Amygdala (tissue), 56 donors: ENCODE measurements at places on chromosomes 5 and 9.

- no peak for DNase-seq
Measured at GRCh38 chr5:142292249-142292648, 32.6 kb downstream of the SPRY4 start.

GRCh38 chr9:129270903-129271431, 92.9 kb upstream of the IER5L start:
- DNase-seq: no peak

- peak; percentile 42 for DNase-seq
Measured at GRCh38 chr9:87713278-87713987, 12.5 kb upstream of the CTSL start.

- no peak for DNase-seq
Measured at GRCh38 chr5:139678751-139679750, 30.9 kb downstream of the CXXC5 start.

DNA sequence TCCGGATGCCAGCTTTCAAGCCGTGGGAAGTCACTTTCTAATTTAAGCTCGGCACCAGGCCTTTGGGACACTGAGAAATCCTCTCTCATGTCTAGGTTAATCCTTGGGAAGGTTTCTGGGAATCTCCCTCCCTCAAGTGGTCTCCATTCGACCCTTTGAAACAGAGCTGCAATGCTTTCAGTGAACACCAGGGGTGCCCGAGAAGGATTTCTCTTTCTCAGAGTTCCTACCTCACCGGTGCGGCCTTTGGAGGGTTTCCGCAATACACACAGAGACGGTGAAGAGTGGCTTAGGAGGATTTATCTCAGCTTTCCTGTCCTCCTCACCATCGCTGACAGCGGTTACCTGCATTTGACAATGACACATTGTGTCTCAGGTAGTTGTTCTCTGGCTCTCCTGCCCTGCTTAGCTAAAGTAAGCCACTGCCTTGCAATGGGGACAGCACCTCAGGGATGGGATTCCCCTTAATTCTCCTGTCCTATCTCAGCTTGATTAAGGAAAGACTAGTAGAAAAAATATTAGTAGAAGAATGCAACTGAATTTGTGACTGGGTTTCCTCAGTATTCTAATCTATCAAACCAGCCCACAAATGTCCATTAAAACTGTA, 180.6 kb downstream of the GABRG2 start:
- DNase-seq: no peak

- no peak for DNase-seq
Measured at GRCh38 chr9:79224672-79225433, 346.9 kb upstream of the TLE4 start.

- DNase-seq: peak; percentile 37
Measured at GRCh38 chr5:142548739-142549275, 137.1 kb downstream of the FGF1 start.

- DNase-seq: no peak
Measured at GRCh38 chr5:143124593-143124992, 278.9 kb downstream of the NR3C1 start.

DNA sequence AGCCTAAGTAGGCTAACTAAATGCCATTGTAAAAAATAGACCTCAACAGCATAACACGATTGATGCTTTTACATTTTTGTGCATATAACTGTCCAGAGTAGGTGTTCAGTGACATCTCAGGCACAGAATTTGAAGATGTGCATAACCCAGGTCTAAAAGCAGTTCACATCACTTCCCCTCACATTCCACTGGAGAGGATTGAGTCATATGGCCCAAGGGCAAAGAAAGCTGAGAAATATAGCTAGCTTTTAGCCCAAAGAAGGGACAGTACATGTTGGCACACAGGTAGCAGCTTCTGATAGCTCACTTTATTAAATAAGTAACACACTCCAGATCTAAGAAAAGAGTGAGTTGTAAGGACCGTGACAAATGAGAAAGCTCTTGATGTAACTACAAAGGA, 2259.5 kb upstream of the WWC1 start:
- DNase-seq: no peak

- DNase-seq: no peak
Measured at GRCh38 chr5:143771602-143772001, 40.4 kb upstream of the HMHB1 start.

DNA sequence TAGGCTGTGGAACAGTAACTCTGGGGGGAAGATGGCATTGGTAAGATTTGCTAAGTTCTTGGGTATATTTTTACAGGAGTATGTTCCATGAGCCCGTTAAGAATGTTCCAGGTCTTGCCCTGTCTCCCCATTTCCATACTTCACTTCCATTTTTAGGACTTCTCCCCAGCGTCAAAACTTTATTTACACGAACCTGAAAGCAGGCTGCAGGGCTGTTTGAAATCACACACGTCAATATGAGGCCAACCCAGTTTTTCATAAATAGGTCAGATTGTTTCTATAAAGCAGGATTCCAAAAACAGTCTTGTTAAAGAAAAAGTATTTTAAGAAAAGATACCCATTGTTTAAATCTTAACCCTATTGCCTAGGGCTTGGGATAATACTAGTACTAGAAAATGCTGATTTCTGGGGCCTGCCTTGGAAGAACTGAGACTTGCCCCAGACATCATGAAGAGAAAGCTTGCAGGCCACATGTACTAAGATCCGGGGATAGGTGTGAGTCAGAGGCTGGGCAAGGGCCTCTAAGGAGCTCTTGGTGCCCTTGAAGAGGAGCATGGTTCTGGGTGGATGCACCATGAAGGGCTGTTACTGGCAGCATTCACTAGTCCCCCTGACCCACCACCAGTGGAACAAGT, 24.2 kb downstream of the TRIO start:
- no peak for DNase-seq

GRCh38 chr5:17187011-17187785, 30.2 kb upstream of the BASP1 start:
- DNase-seq: no peak

DNA sequence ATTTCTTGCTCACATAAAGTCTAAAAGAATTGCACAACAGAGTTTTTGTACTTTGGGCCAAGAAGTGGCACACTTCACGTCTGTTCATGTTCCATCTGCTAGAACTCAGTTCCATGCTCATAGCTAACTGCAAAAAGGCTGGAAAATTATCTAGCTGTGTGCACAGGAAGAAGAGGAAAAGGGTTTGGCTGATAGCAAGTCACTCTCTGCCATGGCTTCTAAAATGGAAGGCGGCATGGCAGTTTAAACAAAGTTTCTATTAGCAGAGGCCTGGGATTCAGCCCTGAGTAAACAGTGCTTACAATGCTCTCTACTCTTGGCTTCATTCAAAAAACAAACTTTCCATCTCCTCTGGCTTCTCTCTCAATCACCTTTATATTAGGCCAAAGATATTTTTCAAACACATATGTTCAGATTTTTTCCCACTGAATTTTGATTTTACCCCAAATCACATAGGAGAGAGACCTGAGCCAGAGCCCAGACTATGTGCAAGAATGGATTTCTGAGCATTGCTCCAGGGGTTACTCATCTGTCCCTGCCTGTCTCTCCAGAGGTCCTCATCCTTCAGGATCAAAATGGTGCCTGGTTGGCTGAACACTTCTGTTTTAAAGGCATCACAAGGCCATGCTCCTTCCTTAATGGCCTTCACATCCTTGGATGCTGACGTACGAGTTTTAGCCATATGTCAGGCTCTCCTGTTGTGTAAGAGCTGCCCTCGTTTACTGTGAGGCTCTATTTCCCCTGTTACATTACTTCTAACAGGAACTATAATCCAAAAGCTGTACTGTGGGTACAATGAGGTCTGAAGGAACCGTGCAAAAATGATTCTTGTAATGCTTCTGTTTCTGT, 226.6 kb downstream of the SAXO1 start:
- DNase-seq: no peak

GRCh38 chr5:35894131-35894530, 37.4 kb downstream of the IL7R start:
- no peak for DNase-seq

DNA sequence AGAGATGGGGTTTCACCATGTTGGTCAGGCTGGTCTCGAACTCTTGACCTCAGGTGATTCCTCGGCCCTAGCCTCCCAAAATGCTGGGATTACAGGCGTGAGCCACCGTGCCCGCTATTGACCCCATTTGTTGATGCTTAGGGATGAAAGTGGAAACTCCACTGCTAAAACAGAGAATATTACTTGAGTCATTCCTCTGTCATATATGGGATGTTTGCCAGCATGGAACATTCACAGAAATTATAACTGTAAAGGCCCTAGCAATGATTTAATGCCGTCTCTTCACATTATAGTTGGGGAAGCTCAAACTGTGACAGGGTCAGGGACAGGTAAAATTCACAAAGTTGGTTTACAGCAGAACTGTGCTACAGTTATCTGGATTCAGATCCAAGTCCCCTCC, 94.5 kb downstream of the TMC1 start:
- DNase-seq: no peak

DNA sequence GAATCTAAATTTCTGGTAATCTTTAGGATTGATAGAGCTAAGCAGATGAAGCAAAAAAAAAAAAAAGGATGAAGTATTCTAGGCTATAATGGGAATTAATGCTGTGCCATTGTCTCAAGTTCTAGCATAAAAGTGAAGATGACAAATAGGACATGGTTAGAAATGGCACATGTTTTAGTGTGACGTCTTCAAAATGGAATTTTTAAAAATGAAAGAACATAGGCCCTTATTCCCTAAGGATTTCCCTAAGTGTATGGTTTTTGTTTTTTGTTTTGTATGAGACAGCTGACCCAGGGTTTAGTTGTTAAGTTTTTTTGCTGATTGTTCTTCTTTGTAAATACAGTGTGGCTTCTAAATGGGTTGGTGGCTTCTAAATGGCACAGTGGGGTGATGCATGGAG, 7.1 kb downstream of the TLE4 start:
- no peak for DNase-seq

DNA sequence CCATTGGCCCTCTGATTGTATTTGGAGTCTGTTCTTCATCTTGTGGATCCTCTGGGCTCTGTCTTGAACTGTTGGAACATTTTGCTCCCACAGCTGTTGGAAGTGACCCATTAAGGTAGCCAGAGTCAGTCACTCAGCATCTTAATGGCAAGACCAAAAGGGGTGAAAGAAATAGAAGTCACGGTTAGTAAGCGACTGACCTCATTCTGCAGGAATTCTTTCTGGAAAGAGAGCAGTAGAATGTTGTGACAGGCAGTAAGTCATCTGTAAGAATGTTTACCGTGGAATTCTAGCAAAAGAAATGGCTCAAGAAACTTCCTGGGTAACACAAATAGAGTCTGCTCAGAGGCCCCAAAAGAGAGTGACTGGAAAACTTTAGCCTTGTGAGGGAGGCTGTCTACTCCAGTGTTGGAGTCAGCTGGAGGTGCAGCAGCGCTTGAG, 28.6 kb upstream of the TNC start:
- no peak for DNase-seq

DNA sequence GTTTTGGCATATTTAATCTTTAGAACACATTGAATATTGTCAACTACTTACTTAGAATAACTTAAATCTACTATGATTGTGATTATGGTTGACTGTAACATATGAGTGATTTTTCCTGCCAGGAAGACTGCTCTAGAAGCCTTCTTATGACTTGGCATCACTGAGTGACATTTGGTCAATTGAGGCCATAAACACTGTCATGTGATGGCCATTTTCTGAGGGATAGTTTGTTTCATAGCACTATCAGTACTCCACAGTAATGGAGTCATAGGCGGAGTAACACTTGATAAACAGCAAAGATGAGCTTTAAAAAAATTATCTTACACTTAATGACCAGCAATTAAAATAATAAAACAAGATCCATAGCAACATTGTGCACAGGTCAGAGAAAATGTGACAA, 31.0 kb downstream of the C9orf40 start:
- DNase-seq: no peak

GRCh38 chr5:141745390-141745789, 63.4 kb upstream of the ARAP3 start:
- DNase-seq: no peak

GRCh38 chr9:133224762-133225161, 15.7 kb upstream of the OBP2B start:
- no peak for DNase-seq

DNA sequence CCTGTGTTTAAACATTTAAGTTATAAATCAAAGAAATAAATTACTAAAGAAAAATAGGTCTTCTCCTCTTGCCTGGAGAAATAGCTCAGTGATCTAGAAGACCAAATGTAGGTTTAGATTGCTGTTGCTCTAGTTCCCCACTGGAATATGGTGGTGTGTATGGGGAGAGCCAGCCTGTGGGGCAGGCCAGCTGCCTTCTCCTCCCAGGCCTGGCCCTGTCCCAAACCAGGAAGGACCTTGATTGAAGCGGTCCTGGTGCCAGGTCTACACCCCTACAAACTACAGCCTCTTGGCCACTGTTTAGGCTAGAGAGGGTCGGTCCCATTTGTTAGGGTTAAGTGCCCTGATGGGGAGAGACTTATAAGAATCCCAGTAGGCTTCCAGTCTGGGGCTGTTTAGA, 35.4 kb downstream of the MAN2A1 start:
- DNase-seq: no peak

GRCh38 chr5:53249529-53250200, 140.1 kb upstream of the MOCS2 start:
- no peak for DNase-seq

- DNase-seq: no peak
Measured at GRCh38 chr9:3509926-3510325, 15.9 kb downstream of the RFX3 start.

DNA sequence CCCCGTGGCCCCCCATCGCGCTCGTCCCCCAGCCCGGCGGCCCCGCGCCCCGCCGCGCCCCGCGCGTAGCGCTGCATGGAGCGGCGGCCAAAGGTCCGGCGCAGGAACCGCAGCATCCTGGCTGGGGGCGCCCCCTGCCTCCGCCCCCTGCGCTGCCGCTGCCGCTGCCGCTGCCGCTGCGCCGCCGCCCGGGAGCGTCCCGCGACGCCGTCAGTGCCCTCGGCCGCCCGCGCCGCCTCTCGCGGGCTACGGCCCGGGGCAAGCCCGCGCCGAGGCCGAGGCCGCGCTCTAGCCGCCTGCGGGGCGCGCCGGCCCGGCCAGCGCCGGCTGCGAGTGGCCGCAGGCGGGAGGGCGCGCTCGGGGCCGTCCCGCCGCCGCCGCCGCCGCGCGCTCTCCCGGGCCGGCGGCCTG, 523 bp downstream of the EPB41L4B start:
- DNase-seq: no peak

DNA sequence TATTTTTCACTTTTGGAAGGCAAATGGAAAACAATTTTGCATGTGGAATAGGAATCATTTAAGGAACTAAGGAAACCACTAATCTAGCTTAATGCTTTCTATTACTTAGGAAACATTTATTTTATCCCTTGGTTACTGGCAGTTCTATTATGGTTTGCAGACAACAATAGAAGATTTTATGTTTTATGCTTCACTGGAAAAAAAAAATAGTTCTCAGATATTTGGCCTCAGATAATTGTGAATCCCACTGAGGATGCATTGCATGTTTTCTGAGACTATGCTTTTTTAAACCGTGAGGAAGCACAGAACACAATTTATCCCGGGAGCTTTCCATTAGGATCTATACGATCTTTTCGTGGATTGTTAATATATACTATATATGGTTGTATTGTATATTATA, 356.9 kb downstream of the CSNK1G3 start:
- DNase-seq: no peak

- DNase-seq: no peak
Measured at GRCh38 chr5:132438917-132439316, 51.7 kb downstream of the IRF1 start.
